Activated T-cell treated with anti-CD3 and anti-CD28 coated beads, Interleukin-2, amount 50 U/mL, for 24 hours (primary cell): ENCODE measurements at places on chromosomes 3 and 15.

GRCh38 chr3:76679541-76679940 is 360.4 kb upstream of the ROBO2 start:
- H3K4me3 ChIP-seq: no peak overlapping the region
- no peaks in the 10 kb centered on the region for H3K4me1 ChIP-seq

- H3K27me3 ChIP-seq: no peaks in the 10 kb centered on the region
- H3K36me3 ChIP-seq: peaks cover 3% of the 10 kb centered on the region
- DNase-seq: no peak
- H3K27ac ChIP-seq: no peak overlapping the region
- H3K4me3 ChIP-seq: no peak overlapping the region
Observed at GRCh38 chr3:111688190-111688800, 93.1 kb upstream of the ZBED2 start.

- no peak for DNase-seq
- H3K27ac ChIP-seq: no peak overlapping the region
- H3K27me3 ChIP-seq: no peaks in the 10 kb centered on the region
- H3K4me3 ChIP-seq: no peak overlapping the region
- no peaks in the 10 kb centered on the region for H3K4me1 ChIP-seq
- no peaks in the 10 kb centered on the region for H3K36me3 ChIP-seq
Observed at GRCh38 chr15:87609474-87609873, 647.1 kb downstream of the NTRK3 start.

- no peak for DNase-seq
- H3K4me3 ChIP-seq: no peak overlapping the region
Observed at GRCh38 chr3:148229107-148229506, 468.6 kb upstream of the AGTR1 start.

GRCh38 chr15:59396679-59397078 is 24.0 kb upstream of the MYO1E start:
- H3K36me3 ChIP-seq: no peaks in the 10 kb centered on the region
- no peak for DNase-seq
- no peak overlapping the region for H3K27ac ChIP-seq
- no peak overlapping the region for H3K4me3 ChIP-seq
- H3K4me1 ChIP-seq: peaks cover 2% of the 10 kb centered on the region

- H3K27me3 ChIP-seq: peaks cover 34% of the 10 kb centered on the region
- no peak overlapping the region for H3K4me3 ChIP-seq
- no peak for DNase-seq
- no peaks in the 10 kb centered on the region for H3K36me3 ChIP-seq
- no peak overlapping the region for H3K27ac ChIP-seq
- no peaks in the 10 kb centered on the region for H3K4me1 ChIP-seq
Observed at GRCh38 chr15:82081914-82082762, 36.3 kb upstream of the MEX3B start.

DNA sequence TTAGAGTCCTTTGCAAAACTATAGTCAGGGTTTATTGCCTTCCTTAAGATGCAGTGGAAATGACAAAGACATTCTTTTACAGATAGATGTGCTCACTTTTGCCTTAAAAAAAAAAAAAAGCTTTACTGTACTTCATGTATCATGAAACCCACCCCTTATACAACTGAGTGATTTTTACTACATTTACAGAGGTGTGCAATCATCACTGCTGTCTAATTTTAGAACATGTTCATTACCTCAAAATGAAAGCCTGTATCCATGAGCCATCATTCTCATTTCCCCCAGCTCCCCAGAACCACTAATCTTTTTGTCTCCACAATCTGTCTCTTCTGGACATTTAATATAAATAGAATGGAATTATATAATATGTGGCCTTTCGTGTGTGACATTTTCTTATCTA is 111.9 kb downstream of the NR1I2 start:
- H3K36me3 ChIP-seq: peaks cover 32% of the 10 kb centered on the region
- H3K27me3 ChIP-seq: no peaks in the 10 kb centered on the region
- DNase-seq: no peak
- H3K4me3 ChIP-seq: no peak overlapping the region
- peak overlapping the region; percentile 40 for H3K27ac ChIP-seq

DNA sequence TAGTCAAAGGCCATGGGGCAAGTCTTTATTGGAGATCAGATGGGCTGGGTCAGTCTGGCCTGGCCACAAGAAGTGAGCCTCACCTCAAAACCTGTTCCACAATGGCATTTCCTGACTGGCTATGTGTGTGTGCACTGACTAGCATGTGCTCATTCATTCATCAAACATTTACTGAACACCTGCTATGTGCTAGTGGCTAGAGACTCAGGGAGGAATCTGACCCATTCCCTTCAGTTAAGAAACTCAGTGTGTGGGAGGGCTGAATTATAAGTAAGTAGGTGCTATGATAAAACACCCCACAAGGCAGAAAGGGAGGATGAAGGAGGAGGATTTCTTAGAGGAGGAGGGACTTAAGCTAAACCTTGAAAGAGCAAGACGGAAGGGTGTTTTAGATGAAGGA is 5.4 kb upstream of the CGNL1 start:
- H3K36me3 ChIP-seq: no peaks in the 10 kb centered on the region
- peaks cover 32% of the 10 kb centered on the region for H3K27me3 ChIP-seq
- no peak overlapping the region for H3K4me3 ChIP-seq
- H3K27ac ChIP-seq: no peak overlapping the region
